Activated naive CD4-positive, alpha-beta T cell treated with anti-CD3 and anti-CD28 coated beads, Interleukin-2, amount 50 U/mL, for 72 hours (primary cell): ENCODE measurements at places on chromosomes 3 and 15. TPM values are rescaled to one million over a fixed set of nuclear protein-coding genes. Genes with fewer than 3 reads are reported as not detected.

Gene RAB5A
- total RNA-seq: 56.3 TPM

Gene LRRC34
- total RNA-seq: 3.2 TPM

Gene CPLX3
- 0.25 TPM for total RNA-seq

Gene NR2E3
- not detected for total RNA-seq

Gene REC114
- not detected for total RNA-seq

Gene IRAK2
- 4.3 TPM for total RNA-seq

Gene TMC3
- total RNA-seq: not detected

Gene PLD1
- 0.32 TPM for total RNA-seq

Gene RBM5
- total RNA-seq: 182 TPM

Gene TF
- total RNA-seq: 0.47 TPM

Gene COLQ
- total RNA-seq: 0.98 TPM

Gene C3orf20
- 0.56 TPM for total RNA-seq

Gene GHRL
- not detected for total RNA-seq

Gene SLC15A2
- total RNA-seq: 5.0 TPM

Gene SST
- not detected for total RNA-seq
